AG04450 (cell line): ENCODE measurements at places on chromosomes 7 and 10. TPM values are rescaled to one million over a fixed set of nuclear protein-coding genes. Genes with fewer than 3 reads are reported as not detected.
A peak's percentile ranks its signal among the peaks of the same experiment; 100 is the strongest.

GRCh38 chr10:49526619-49527018 lies 12.3 kb downstream of the ERCC6 start:
- DNase-seq, result no peak

DNA sequence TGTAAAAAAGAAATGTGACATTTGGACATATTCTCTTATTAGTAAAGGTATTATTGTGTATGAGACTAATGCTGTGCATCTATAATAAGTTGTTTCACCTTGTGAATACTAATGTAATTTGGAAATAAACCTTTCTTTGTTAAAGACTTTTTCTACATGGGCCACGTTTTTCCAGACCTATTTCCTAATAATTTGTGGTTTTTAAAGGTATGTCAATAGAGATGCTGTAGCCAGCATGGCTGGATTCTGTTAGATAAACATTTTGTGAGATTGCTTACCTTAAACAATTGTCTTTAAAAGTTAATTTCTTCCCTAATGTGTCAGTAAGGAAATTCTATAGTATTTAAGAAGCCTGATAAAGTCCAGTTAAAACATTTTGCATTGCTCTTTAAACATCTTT lies 56.0 kb downstream of the KAT6B start:
- DNase-seq, result peak; percentile 41

GRCh38 chr7:90424720-90425119 lies 21.5 kb downstream of the CLDN12 start:
- DNase-seq, result no peak

- DNase-seq, result no peak
Observed at GRCh38 chr7:83836028-83836427, 187.1 kb upstream of the SEMA3E start.

Gene SHLD2
- polyA plus RNA-seq, result 18.0 and 24.2 TPM in 2 replicates

Gene PNLIP
- polyA plus RNA-seq, result not detected in 2 replicates

Gene TMEM213
- not detected in 2 replicates for polyA plus RNA-seq

Gene SDK1
- 2.2 and 3.3 TPM in 2 replicates for polyA plus RNA-seq
